Ecto neural progenitor cell (in vitro differentiated cells): ENCODE measurements at places on chromosomes 3 and 15.

- no peak for DNase-seq
Observed at GRCh38 chr3:30342318-30343060, 263.9 kb upstream of the TGFBR2 start.

- no peak for DNase-seq
Observed at GRCh38 chr3:112786881-112787579, 59.6 kb downstream of the CD200R1L start.

GRCh38 chr3:86743233-86743632, 247.7 kb downstream of the VGLL3 start:
- no peak for DNase-seq

- no peak for DNase-seq
Observed at GRCh38 chr3:134709561-134710312, 58.9 kb upstream of the KY start.

- DNase-seq = no peak
Observed at GRCh38 chr3:157100608-157101396, 59.1 kb downstream of the CCNL1 start.

GRCh38 chr15:89177633-89178306, 43.6 kb downstream of the RLBP1 start:
- DNase-seq = peak; percentile 58

DNA sequence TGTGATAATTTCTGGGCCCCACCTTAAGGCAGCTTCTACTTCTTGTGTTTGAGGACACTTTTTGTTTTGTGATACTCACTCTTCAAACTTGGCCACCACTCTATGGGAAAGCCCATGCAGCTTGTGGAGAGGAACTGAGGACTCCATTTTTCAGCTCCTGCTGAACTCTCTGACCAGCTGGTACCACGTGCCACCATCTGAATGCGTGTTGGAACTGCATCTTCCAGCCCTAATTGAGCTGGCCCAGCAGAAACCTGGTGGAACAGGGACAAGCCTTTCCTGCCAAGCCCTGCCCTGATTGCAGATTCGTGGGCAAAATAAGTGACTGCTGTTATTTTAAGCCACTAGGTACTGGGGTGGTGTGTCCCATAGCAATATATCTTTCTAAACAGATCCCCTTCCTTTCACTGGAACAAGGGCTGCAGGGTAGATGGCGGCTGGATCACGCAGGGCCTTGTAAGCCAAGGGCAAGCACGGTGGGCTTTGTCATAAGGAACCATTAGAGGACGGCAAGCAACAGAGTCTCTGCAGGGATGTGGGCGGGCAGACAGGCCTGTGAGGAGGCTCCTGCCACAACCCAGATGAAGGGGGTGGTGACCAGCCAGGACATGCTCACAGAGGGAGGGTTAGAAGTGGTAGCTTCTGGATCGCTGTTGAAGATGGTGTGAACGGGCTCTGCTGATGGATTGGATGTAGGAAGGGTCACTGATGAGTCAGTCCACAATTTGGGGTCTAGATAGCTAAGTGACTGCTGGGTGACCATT, 9.5 kb downstream of the H1-8 start:
- no peak for DNase-seq

- DNase-seq = no peak
Observed at GRCh38 chr3:180329187-180329586, 272.8 kb upstream of the TTC14 start.

DNA sequence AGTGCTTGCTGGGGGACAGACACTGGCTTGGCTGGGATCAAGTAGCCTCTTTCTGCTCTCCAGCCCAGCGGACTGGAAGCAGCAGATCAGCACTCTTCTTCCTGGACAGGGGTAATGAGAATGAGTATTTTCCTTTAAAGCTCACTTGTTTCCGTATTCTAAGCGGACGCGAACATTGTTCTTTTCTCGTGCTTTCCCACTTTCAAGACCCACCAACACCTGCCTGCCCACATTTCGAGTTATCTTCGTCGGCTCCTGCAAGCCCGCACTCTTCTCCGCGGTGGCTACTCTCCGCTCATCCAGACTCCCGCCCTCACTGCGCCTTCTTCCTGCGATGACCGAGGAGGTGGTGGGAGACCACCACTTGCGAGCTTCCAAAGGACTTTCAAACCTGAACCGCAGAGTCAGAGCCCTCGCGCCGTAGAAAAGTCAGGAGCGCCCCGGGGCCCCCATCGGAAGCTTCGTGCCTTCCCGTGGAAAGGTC, 1.6 kb upstream of the PPM1L start:
- DNase-seq = peak; percentile 73

DNA sequence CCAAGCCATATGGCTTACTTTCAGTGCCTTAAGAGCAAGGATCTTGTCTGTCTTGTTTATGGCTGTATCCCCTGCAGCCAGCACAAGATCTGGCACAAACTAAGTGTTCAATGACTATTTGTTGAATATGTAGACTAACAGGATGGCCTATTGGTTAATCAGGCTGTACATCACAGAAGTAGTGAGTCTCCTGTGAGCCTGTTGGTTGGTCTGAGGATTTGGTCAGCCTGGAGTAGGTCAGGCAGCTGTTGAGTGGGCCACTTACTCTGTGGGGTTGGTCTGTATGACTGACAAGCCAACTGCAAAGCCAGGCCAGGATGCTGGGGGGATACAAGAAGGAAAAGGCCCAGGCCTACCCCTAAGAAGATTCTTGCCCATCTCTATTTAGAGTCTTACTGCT, 33.4 kb upstream of the CILP start:
- DNase-seq = no peak

DNA sequence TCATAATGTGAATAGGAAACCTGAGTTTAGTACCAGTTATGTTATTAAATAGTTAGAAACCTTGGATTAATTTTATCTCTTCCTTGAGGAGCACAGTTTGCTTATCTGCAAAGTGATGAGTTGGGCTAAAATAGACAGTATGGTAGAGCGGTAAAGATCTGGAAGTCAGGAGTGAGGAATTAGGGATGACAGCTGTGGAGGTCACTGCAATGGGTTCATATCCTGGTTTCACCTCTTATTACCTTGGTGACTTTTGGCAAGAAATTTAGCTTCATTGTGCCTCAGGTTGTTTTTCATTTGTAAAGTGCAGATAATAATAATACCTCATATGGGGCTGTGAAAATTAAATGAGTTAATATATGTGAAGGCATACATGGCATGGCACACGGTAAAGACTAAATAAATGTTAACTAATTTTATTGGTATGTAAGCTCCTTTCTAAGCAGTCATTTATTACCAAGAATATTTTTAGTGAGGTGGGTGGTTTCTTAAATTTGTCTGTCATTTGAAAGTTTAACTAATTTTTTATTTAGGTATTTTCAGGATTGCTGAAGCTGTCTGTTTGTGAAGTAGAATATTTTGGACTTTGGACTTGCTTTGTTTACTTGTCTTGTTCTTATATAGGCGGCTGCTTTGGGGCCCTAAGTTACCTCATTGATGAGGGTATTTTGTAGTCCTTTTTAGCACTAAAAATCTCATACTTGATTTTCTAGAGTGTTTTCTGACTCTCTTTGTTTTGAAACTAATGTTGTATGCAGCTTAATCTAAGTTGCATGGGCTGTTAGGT, 41.8 kb downstream of the SLMAP start:
- no peak for DNase-seq

- DNase-seq = no peak
Observed at GRCh38 chr3:144165482-144165881, 193.9 kb downstream of the DIPK2A start.

GRCh38 chr3:126180477-126181397, at the start of gene ALDH1L1:
Gene ALDH1L1, minus strand, starts transcription at chr3:126180586. Its CDS starts 19,607 bp downstream, at chr3:126160979.
- peak; percentile 83 for DNase-seq
